A549 treated with DMSO at 1 μM for 4 hours (cell line): ENCODE measurements at places on chromosomes 12 and 14. TPM values are rescaled to one million over a fixed set of nuclear protein-coding genes. Genes with fewer than 3 reads are reported as not detected.

STYK1 gene
- 0.14 to 0.54 TPM (median 0.28 TPM) in 5 replicates for total RNA-seq

GPX2 gene
- total RNA-seq = 182 to 299 TPM (median 204 TPM) in 5 replicates

PXMP2 gene
- total RNA-seq = 22.5 to 30.1 TPM (median 28.6 TPM) in 5 replicates

MGAT4C gene
- 0.03 to 0.08 TPM (median 0.06 TPM) in 4 of 5 replicates, not detected in the other for total RNA-seq

P3H3 gene
- 24.8 to 31.7 TPM (median 26.6 TPM) in 5 replicates for total RNA-seq

GNPTAB gene
- total RNA-seq = 13.6 to 17.8 TPM (median 16.0 TPM) in 5 replicates

TAS2R7 gene
- total RNA-seq = not detected in 5 replicates

GPRC5A gene
- total RNA-seq = 314 to 517 TPM (median 478 TPM) in 5 replicates

SLC22A17 gene
- 5.8 to 7.9 TPM (median 6.6 TPM) in 5 replicates for total RNA-seq
